ENCODE measurements at places on chromosomes 1 and 21. TPM values are rescaled to one million over a fixed set of nuclear protein-coding genes. Genes with fewer than 3 reads are reported as not detected.

Gene NHLH1
- total RNA-seq = not detected

Gene VASH2
- total RNA-seq = 0.54 TPM

Gene KRTAP7-1
- not detected for total RNA-seq

Gene FALEC
- total RNA-seq = not detected

Gene DRAXIN
- total RNA-seq = not detected

Gene ATP6V0B
- 89.6 TPM for total RNA-seq

Measured in cardiac ventricle fibroblast (primary cell).